ENCODE measurements at places on chromosomes 6 and 20.
A peak's percentile ranks its signal among the peaks of the same experiment; 100 is the strongest.

DNA sequence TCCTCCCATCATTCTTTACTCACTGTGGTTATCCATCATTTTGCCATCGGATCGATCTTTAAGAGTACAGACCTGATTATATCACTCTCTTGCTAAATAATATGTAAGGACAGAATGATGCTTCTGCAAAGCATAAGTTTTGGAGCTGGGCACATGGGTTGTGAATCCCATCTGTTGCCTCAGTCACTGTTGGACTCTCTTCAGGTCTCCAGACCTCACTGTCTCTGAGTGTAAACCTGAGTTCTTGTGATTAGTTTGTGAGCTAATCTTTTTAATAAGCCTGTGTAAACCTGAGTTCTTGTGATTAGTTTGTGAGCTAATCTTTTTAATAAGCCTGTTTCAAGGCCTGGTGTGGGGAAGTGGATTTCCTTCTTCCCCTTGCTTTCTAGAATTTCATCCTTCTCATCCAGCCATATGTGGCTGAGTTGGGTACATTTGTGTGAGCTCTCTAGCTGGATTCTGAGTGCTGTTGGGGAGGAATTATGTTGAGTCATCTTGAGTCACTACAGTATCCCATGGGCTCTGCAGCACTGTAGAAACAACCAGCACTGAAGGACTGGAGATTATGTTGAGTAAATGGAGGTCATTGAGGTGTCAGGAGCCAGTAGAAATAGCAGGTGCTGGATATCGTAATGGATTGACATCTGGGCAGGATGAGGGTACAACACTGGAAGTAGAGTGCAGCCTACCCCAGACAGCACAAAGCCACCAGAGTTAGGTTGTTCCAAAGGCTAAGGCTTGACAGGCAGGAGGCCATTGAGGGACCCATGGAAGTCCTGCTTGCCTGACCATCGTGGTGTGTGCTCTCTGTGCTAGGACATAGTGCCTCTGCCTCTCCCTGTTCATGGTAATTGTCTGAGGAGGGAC, 52.4 kb downstream of the SCAND1 start:
- no peak for DNase-seq

- DNase-seq: peak; percentile 19
Measured at GRCh38 chr6:166989427-166990032, 9.7 kb upstream of the CEP43 start.

- DNase-seq: peak; percentile 22
Measured at GRCh38 chr6:159978291-159979135, 9.6 kb downstream of the IGF2R start.

DNA sequence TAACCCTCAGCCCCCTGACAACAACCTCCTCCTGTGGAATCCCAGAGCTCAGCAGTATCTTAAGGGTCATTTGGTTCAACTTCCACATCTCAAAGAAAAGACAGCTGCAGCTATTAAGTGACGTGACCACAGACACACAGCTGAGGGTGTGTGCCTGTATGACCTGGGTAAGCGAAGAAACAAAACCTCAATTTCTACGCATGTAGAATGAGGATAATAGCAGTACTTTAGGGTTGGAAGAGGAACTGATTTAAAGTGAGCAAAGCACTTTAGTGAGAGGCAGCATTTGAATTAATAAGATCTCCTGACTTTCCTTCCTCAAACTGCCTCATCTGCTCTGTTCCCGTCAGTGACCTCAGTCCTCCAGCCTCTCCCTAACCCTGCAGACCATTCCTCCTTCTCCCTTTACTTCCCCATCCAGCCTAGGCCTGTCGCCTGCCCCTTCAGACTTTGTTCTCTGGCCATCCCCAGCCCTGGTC, 6.8 kb upstream of the ARMC2 start:
- DNase-seq: no peak

DNA sequence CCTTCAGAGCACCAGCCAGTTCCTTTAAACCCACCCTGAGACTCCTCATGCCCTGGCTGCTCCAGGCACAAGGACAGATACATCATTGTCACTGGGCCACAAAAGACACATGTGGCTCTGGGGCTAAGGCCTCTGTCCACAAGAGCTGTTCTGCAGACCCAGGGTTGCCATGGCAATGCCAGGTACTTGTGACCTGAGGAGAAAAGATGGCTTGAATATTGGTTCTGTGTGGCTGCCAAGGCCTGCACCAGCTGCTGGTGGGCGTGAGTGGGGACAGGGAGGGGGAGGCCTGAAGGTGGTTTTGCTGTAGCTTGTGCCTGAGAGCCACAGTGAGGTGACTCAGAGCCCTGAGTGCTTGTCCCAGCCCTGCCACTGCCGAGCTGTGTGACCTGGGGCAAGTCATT, 31.8 kb downstream of the SAYSD1 start:
- no peak for DNase-seq

- DNase-seq: peak; percentile 23
Measured at GRCh38 chr20:56429502-56429901, 17.4 kb downstream of the CASS4 start.

- no peak for DNase-seq
Measured at GRCh38 chr20:10329387-10330005, 104.5 kb downstream of the MKKS start.

GRCh38 chr20:19730706-19731105, 27.4 kb upstream of the RIN2 start:
- no peak for DNase-seq

GRCh38 chr6:154805288-154805911, 72.2 kb downstream of the SCAF8 start:
- peak; percentile 45 for DNase-seq

DNA sequence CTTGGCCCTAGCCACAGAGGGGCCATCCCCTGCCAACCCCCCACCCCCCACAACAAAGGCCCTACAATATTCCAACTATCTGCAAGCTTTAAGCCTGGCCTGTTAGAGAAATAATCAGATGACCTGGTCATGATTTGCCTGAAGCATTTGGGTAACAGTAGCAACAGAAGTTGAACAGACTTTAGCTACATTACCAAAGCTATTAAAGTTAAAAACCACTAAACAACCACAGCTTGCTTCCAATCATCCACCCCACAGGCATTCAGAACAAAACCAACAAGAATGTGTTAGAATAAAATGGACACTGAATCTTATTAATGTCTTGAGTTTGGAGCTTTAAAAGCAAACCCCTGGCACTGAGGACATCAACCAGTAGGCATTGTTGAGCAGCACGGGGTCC, 250.9 kb downstream of the LRFN2 start:
- DNase-seq: no peak

DNA sequence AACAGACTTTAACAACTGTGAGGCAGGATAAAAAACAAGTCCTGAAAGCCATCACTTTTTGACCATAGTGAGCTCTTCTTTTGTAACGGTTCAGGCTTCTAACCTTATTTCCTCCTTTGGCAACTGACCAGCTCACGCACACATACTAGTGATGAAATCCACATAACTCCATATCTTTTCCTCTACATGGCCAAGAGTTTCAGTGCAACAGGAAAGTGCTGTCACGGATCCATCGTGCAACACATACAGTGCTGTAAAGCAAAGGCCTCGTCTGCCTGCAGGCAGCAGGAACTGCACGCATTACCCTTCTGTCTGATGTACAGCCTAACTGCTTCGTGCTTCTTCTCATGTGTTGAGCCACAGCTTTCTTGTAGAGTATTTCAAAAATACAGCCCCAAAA, 108.5 kb downstream of the EPM2A start:
- no peak for DNase-seq

DNA sequence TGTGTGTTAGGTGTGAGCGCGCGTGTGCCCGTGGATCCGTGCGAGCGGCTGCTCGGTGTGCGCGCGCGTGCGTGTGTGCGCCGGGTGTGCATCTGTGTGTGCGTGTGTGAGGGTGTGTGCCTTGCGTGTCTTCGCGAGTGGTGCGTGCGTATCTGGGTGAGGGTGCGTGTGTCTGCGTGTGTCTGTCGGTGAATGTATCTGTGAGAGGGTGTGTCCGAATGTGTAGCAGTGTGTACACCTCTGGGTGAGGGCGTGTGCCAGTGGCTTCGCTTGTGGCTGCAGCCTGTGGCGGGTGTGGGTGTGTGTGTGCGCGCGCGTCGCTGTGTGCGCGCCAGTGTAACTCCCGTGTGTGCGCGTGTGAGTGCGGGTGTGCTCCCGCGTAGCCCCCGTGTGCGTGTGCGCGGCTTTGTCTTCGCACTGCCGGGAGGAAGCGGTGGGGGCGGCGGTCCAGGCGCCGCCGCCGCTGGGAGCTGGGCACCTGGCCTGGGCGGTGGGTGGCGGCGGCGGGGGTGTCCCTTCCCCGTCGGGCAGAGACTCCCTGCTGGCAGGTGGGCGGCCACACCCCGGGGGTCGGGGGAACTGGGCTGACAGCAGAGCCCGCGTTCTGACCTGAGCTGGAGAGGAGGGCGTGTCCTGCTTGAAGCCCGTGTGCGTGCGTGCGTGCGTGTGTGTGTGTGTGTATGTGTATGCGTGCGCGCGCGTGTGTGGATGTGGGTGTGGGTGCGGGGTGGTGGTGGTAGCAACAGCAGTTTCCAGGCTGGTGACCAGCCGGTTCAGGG, 61.3 kb upstream of the EPB41L1 start:
- no peak for DNase-seq

All from germinal center (tissue), 1 donor.